MCF 10A (cell line): ENCODE measurements at places on chromosomes 7 and 10. TPM values are rescaled to one million over a fixed set of nuclear protein-coding genes. Genes with fewer than 3 reads are reported as not detected.

HYCC1 gene
- total RNA-seq, result 48.9 and 49.1 TPM in 2 replicates

PDE1C gene
- 0.14 and 0.27 TPM in 2 replicates for total RNA-seq

MYH16 gene
- total RNA-seq, result 0.33 TPM in 1 of 2 replicates, not detected in the other

DRGX gene
- not detected in 2 replicates for total RNA-seq

ZNF33B gene
- total RNA-seq, result 14.6 and 18.7 TPM in 2 replicates

HDAC9 gene
- total RNA-seq, result 11.3 and 26.0 TPM in 2 replicates

GIMAP2 gene
- total RNA-seq, result not detected in 2 replicates
